Activated CD4-positive, alpha-beta T cell treated with anti-CD3 and anti-CD28 coated beads, Interleukin-2, amount 10 ng/mL, durations not matched to agents 7 days and 5 days (primary cell): ENCODE measurements at places on chromosomes 11 and 22. TPM values are rescaled to one million over a fixed set of nuclear protein-coding genes. Genes with fewer than 3 reads are reported as not detected.

DNA sequence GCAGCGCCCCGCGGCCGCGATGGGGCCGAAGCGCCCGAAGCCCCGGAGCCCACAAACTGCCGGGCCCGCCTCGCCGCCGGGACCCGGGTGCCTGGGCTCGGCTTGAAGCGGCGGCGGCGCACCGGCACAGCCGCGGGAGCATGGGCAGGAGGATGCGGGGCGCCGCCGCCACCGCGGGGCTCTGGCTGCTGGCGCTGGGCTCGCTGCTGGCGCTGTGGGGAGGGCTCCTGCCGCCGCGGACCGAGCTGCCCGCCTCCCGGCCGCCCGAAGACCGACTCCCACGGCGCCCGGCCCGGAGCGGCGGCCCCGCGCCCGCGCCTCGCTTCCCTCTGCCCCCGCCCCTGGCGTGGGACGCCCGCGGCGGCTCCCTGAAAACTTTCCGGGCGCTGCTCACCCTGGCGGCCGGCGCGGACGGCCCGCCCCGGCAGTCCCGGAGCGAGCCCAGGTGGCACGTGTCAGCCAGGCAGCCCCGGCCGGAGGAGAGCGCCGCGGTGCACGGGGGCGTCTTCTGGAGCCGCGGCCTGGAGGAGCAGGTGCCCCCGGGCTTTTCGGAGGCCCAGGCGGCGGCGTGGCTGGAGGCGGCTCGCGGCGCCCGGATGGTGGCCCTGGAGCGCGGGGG, 346 bp downstream of the FJX1 start:
- peaks cover 9% of the 10 kb centered on the region for H3K4me1 ChIP-seq
- DNase-seq = no peak
- H3K4me3 ChIP-seq = no peak overlapping the region
- H3K27ac ChIP-seq = no peak overlapping the region
- H3K27me3 ChIP-seq = peaks cover 58% of the 10 kb centered on the region

GRCh38 chr11:12017865-12018453, 9.5 kb upstream of the DKK3 start:
- H3K27me3 ChIP-seq = peaks cover 64% of the 10 kb centered on the region
- no peaks in the 10 kb centered on the region for H3K36me3 ChIP-seq
- no peak overlapping the region for H3K4me3 ChIP-seq
- no peak overlapping the region for H3K27ac ChIP-seq

GRCh38 chr11:15158351-15159015, 43.8 kb downstream of the INSC start:
- no peaks in the 10 kb centered on the region for H3K4me1 ChIP-seq
- H3K36me3 ChIP-seq = no peaks in the 10 kb centered on the region
- H3K27ac ChIP-seq = no peak overlapping the region
- DNase-seq = no peak
- no peak overlapping the region for H3K4me3 ChIP-seq
- peaks cover 17% of the 10 kb centered on the region for H3K27me3 ChIP-seq

The ABCG4 gene
- total RNA-seq = not detected

- H3K27me3 ChIP-seq = no peaks in the 10 kb centered on the region
- no peak overlapping the region for H3K27ac ChIP-seq
- H3K4me1 ChIP-seq = no peaks in the 10 kb centered on the region
- H3K4me3 ChIP-seq = no peak overlapping the region
Observed at GRCh38 chr11:26201411-26201810, 130.5 kb upstream of the ANO3 start.

DNA sequence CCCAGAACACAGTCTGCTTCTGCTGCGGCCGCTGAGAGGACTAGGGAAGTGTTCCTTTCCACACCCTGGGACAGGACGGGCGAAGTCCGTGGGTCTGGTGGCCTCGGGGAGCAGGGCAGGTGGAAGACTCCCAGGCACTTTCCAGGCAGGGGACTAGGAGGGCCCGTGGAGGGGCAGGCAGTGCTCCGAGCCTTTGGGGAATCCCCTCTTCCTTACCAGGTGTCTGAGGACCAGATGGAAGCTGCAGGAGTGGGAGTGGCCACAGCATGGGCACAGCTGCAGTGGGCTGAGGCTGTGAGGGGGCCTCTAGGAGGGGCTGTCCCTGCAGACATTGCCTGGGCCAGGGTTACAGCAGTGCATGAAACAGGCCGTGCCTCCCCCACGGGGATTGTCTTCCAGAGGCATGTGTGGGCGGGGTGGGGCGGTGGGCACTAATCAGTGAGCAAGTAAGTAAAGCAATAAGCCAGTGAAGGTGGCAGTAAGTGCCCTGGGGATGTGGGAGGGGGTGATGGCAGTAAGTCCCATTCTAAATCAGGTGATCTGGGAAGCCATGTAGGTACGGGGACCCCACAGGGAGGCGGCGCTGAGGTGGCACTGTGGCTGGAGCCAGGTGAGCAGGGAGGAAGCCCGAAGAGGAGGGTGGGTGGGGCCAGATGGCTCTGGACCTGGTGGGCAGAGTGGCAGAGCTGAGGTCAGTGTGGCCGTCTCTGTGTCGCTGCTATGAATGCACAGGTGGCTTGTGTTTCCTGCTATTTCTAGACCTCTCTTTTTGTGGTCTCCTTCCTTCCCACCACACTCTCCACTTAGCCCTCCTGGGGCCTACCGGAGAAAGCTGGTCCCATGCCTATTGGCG, 66.4 kb downstream of the CTTN start:
- H3K4me1 ChIP-seq = no peaks in the 10 kb centered on the region
- H3K27ac ChIP-seq = no peak overlapping the region
- H3K36me3 ChIP-seq = no peaks in the 10 kb centered on the region

GRCh38 chr11:45816614-45817013, 11.7 kb downstream of the SLC35C1 start:
- no peak overlapping the region for H3K27ac ChIP-seq
- peaks cover 3% of the 10 kb centered on the region for H3K4me1 ChIP-seq
- peaks cover 5% of the 10 kb centered on the region for H3K36me3 ChIP-seq

DNA sequence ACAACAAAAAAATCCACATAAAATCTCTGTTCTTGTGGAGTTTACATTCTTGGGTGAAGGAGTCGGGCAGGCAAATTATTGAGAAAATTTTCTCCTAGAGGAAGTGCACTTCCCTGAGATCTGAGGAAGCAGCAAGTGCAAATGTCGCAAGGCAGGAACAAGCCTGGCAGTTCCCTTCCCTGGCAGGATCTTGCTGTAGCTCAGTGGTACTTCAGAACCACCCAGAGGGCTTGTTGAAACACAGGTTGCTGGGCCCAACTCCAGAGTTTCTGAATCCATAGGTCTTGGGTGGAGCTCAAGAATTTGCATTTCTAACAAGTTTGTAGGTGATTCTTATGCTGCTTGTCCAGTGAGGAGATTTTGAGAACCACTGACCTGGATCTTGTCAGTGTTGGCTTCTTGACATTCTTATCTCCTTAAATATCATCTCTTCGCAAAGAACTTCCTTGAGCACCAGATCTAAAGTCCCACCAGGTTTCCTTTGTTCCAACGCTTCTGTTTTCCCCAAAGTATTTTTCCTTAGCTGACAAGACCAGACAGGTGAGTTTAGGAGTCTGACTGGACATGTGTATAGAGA, 9.6 kb downstream of the QSER1 start:
- no peak overlapping the region for H3K27ac ChIP-seq
- no peaks in the 10 kb centered on the region for H3K27me3 ChIP-seq
- H3K4me3 ChIP-seq = no peak overlapping the region
- peaks cover 16% of the 10 kb centered on the region for H3K36me3 ChIP-seq
- H3K4me1 ChIP-seq = peaks cover 28% of the 10 kb centered on the region
- no peak for DNase-seq

DNA sequence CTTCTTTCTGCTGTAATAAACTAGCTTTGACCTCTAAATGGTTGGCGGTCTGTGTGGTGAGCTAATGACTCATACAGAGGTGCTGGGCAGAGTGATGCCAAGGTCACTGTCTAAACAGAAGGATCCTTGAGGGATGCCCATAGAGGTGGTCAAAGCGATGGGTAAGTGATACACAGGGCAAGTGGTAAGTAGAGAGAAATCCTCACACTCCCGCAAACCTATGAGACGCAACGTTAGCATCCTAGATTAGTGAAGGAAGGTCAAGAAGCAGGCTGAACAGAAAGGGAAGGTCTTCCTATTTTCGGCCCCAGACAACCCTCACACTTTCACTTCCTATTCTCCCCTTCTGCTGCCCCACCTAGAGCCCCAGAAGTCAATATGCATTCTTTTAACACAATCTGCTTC, 65.6 kb upstream of the SESN3 start:
- no peak for DNase-seq
- H3K4me1 ChIP-seq = peaks cover 26% of the 10 kb centered on the region
- peaks cover 1% of the 10 kb centered on the region for H3K36me3 ChIP-seq
- no peak overlapping the region for H3K4me3 ChIP-seq
- H3K27me3 ChIP-seq = peaks cover 3% of the 10 kb centered on the region

GRCh38 chr22:18033204-18033998, 9.0 kb upstream of the MICAL3 start:
- no peaks in the 10 kb centered on the region for H3K36me3 ChIP-seq
- no peak overlapping the region for H3K27ac ChIP-seq
- H3K4me1 ChIP-seq = no peaks in the 10 kb centered on the region
- DNase-seq = no peak
- no peak overlapping the region for H3K4me3 ChIP-seq
